ENCODE measurements at places on chromosomes 3 and 15. TPM values are rescaled to one million over a fixed set of nuclear protein-coding genes. Genes with fewer than 3 reads are reported as not detected.

- peaks cover 10% of the 10 kb centered on the region for H3K4me1 ChIP-seq
- H3K27ac ChIP-seq = no peak overlapping the region
- peak overlapping the region; percentile 72 for H3K4me3 ChIP-seq
- peak; percentile 56 for DNase-seq
- no peaks in the 10 kb centered on the region for H3K27me3 ChIP-seq
- no peaks in the 10 kb centered on the region for H3K36me3 ChIP-seq
Observed at GRCh38 chr15:41827290-41827879, 507 bp upstream of the JMJD7 start.

DNA sequence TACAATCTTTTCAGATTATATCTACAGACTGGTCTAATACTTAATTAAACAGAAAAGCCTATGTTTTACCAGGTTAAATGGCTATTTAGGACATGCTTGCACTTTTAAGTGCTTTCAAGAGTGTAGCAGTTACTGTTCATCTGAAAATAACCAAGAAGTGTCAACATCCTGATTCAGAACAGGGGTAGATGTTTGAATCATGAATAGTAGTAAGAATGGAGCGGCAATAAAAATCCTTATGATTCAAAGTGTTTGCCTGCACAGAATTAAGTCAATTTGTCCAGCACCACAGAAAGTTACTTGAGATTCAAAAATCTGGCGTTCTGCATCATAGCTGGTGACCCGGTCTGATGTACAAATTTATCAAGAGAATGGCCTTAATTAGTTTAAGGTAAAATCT, 48.3 kb downstream of the GREM1 start:
- no peaks in the 10 kb centered on the region for H3K27me3 ChIP-seq
- H3K4me1 ChIP-seq = no peaks in the 10 kb centered on the region
- no peak overlapping the region for H3K4me3 ChIP-seq
- no peaks in the 10 kb centered on the region for H3K36me3 ChIP-seq
- no peak for DNase-seq
- H3K27ac ChIP-seq = no peak overlapping the region

DNA sequence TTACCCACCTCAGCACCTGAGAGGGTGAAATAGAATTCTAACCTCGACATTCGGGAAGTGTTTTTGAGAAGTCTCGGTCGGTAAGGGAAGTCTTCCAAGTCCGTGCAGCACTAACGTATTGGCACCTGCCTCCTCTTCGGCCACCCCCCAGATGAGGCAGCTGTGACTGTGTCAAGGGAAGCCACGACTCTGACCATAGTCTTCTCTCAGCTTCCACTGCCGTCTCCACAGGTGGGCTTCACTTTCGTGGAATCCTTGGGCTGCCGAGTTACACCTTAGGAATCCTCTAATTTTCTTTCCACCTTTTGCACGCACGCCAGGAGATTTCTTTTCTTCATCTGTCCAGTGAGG, 775 bp downstream of the CCNDBP1 start:
- H3K27me3 ChIP-seq = no peaks in the 10 kb centered on the region
- H3K4me3 ChIP-seq = peak overlapping the region; percentile 94
- H3K27ac ChIP-seq = peak overlapping the region; percentile 96
- no peaks in the 10 kb centered on the region for H3K36me3 ChIP-seq

GRCh38 chr3:43770426-43771103, 79.8 kb downstream of the ABHD5 start:
- peaks cover 13% of the 10 kb centered on the region for H3K4me1 ChIP-seq
- H3K27ac ChIP-seq = peak overlapping the region; percentile 90
- no peaks in the 10 kb centered on the region for H3K36me3 ChIP-seq
- DNase-seq = peak; percentile 74
- no peaks in the 10 kb centered on the region for H3K27me3 ChIP-seq

DNA sequence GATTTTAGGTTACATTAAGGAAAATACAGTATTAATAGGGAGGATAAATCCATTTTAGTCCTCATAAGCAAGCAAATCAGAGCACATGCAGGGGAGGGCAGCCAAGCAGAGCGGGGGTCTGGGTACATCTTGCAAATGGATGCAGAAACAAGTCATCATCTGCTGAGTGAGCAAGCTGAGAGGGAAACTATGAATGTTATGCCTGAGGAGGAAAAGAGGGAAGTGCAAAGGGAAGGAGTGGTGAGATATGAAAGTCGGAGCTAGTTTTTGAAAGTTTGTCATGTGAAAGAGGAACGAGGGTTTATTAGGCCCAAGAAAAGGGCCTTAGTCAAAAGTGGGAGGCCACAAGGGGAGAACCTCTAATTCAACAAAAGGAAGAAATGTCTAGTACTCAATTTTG, 15.4 kb downstream of the PTX3 start:
- no peak overlapping the region for H3K27ac ChIP-seq
- no peaks in the 10 kb centered on the region for H3K36me3 ChIP-seq
- no peak overlapping the region for H3K4me3 ChIP-seq
- no peak for DNase-seq

DNA sequence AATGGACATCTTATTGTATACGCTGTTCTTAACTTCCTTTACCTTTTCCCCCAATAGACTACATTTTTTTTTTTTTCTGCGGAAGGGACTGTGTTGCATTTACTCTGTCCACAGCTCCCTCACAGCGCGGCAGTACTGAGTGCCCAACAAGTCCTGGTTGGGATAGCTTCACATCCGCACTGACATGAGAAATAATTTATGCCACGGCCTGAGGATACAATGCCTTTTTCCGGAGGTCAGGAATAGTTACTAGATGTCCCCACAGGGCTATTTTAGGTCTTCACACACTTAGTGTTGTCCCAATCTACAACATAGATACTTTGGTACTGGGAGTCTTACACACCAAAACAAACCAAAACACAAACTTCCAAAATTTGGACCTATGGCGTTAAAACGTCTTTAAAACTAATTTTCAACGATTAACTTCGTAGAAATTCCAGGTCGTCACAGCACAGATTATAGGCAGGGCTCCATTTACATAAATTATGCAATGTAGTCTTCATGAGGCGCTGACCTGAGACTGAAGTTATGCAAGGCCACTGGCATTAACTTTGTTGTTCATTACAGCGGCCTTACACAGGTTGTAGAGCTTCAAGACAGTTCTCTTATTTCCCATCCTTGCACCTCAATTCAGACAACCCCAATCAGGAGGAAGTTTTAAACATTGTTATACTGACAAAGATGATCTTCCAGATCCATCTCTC, 989 bp upstream of the PPIB start:
- DNase-seq = no peak
- no peaks in the 10 kb centered on the region for H3K27me3 ChIP-seq
- peak overlapping the region; percentile 85 for H3K27ac ChIP-seq
- H3K4me3 ChIP-seq = peak overlapping the region; percentile 6
- peaks cover 22% of the 10 kb centered on the region for H3K4me1 ChIP-seq
- no peaks in the 10 kb centered on the region for H3K36me3 ChIP-seq

- H3K4me1 ChIP-seq = peaks cover 16% of the 10 kb centered on the region
- H3K4me3 ChIP-seq = no peak overlapping the region
- no peak overlapping the region for H3K27ac ChIP-seq
- H3K36me3 ChIP-seq = no peaks in the 10 kb centered on the region
Observed at GRCh38 chr15:58232281-58233065, 94.3 kb downstream of the AQP9 start.

GRCh38 chr15:98369081-98369716, 279.1 kb upstream of the IGF1R start:
- H3K27me3 ChIP-seq = no peaks in the 10 kb centered on the region
- H3K36me3 ChIP-seq = no peaks in the 10 kb centered on the region
- no peak for DNase-seq
- H3K27ac ChIP-seq = no peak overlapping the region

- H3K27me3 ChIP-seq = no peaks in the 10 kb centered on the region
- H3K36me3 ChIP-seq = no peaks in the 10 kb centered on the region
Observed at GRCh38 chr15:95584088-95584487, 746.4 kb upstream of the NR2F2 start.

DNA sequence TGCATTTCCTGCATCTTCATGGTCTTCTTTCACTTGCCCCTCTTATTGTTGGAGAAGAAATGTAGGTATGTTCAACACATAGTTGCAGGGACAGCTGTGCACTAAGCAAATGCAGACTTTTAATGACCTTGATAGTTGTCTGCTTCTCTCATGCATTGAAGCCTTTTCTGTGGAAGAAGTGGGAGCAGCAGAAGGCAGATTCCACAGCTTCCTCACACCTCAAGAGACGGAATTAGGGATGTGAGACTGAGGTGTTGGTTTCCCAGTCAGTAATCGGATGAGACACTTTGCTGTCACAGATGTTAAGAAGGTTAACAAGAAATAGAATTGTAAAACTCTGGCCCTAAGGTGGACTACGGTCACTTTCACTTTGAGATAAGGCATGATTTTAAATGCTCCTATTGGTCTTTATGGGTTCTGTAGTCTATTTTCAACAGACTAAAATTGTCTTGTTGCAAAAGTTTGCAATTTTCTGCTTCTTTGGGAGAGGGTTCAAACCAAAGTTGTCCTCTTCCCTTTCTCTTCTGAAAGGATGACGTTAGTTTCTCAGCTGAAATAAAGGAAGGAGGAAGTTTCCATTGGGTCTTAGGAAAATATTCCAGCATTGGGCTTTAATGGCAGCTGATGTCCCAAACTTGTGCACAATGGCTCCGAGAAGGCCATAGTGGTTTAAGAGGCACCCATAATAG, 117.4 kb downstream of the LPP start:
- no peak for DNase-seq
- H3K4me3 ChIP-seq = no peak overlapping the region
- H3K4me1 ChIP-seq = peaks cover 30% of the 10 kb centered on the region

GRCh38 chr15:81897057-81897677, 148.7 kb downstream of the MEX3B start:
- H3K27me3 ChIP-seq = no peaks in the 10 kb centered on the region
- H3K27ac ChIP-seq = no peak overlapping the region
- no peaks in the 10 kb centered on the region for H3K4me1 ChIP-seq

- H3K36me3 ChIP-seq = no peaks in the 10 kb centered on the region
- no peak for DNase-seq
- no peak overlapping the region for H3K27ac ChIP-seq
- H3K4me3 ChIP-seq = no peak overlapping the region
- no peaks in the 10 kb centered on the region for H3K27me3 ChIP-seq
Observed at GRCh38 chr3:32595323-32595722, 24.7 kb upstream of the DYNC1LI1 start.

- peak; percentile 55 for DNase-seq
- H3K27me3 ChIP-seq = no peaks in the 10 kb centered on the region
- no peaks in the 10 kb centered on the region for H3K36me3 ChIP-seq
Observed at GRCh38 chr15:69090197-69090948, 70.1 kb upstream of the GLCE start.

DNA sequence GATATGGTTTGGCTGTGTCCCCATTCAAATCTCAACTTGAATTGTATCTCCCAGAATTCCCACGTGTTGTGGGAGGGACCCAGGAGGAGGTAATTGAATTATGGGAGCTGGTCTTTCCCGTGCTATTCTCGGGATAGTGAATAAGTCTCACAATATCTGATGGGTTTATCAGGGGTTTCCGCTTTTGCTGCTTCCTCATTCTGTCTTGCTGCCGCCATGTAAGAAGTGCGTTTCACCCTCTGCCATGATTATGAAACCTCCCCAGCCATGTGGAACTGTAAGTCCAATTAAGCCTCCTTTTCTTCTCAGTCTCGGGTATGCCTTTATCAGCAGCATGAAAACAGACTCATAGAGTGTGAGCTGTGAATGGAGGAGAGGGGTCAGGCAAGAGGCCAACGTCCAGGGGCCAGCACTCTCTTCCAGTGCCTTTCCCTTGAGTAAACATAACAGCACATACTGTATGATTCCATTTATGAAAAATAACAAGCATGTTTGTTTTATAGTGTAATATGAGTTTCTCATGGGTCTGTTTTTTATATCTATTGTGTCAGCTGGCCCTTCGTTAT, 16.3 kb upstream of the LCTL start:
- H3K36me3 ChIP-seq = no peaks in the 10 kb centered on the region
- no peak for DNase-seq
- H3K4me3 ChIP-seq = no peak overlapping the region
- peak overlapping the region; percentile 57 for H3K27ac ChIP-seq
- H3K27me3 ChIP-seq = no peaks in the 10 kb centered on the region
- no peaks in the 10 kb centered on the region for H3K4me1 ChIP-seq

GRCh38 chr3:122105626-122106025, 50.5 kb downstream of the CD86 start:
- H3K4me1 ChIP-seq = no peaks in the 10 kb centered on the region
- no peak overlapping the region for H3K4me3 ChIP-seq
- H3K36me3 ChIP-seq = no peaks in the 10 kb centered on the region

- H3K4me1 ChIP-seq = peaks cover 36% of the 10 kb centered on the region
- DNase-seq = peak; percentile 37
- no peaks in the 10 kb centered on the region for H3K27me3 ChIP-seq
- peak overlapping the region; percentile 48 for H3K4me3 ChIP-seq
- peak overlapping the region; percentile 58 for H3K27ac ChIP-seq
Observed at GRCh38 chr15:74873756-74874424, 725 bp upstream of the SCAMP2 start.

GRCh38 chr3:23859012-23859743, 53.4 kb downstream of the UBE2E1 start:
- H3K27me3 ChIP-seq = no peaks in the 10 kb centered on the region
- H3K4me1 ChIP-seq = peaks cover 9% of the 10 kb centered on the region
- no peak overlapping the region for H3K27ac ChIP-seq
- H3K36me3 ChIP-seq = no peaks in the 10 kb centered on the region
- no peak for DNase-seq
- no peak overlapping the region for H3K4me3 ChIP-seq

- DNase-seq = no peak
- no peaks in the 10 kb centered on the region for H3K27me3 ChIP-seq
- no peak overlapping the region for H3K4me3 ChIP-seq
- H3K36me3 ChIP-seq = no peaks in the 10 kb centered on the region
Observed at GRCh38 chr15:47951781-47952180, 169.0 kb upstream of the SLC24A5 start.

GRCh38 chr3:178267158-178267844, 268.9 kb upstream of the KCNMB2 start:
- H3K27me3 ChIP-seq = no peaks in the 10 kb centered on the region
- H3K27ac ChIP-seq = no peak overlapping the region
- no peak for DNase-seq
- no peak overlapping the region for H3K4me3 ChIP-seq
- peaks cover 8% of the 10 kb centered on the region for H3K4me1 ChIP-seq

- DNase-seq = no peak
- H3K4me3 ChIP-seq = no peak overlapping the region
- no peak overlapping the region for H3K27ac ChIP-seq
- H3K36me3 ChIP-seq = no peaks in the 10 kb centered on the region
Observed at GRCh38 chr3:173618703-173619102, 221.2 kb downstream of the NLGN1 start.

DNA sequence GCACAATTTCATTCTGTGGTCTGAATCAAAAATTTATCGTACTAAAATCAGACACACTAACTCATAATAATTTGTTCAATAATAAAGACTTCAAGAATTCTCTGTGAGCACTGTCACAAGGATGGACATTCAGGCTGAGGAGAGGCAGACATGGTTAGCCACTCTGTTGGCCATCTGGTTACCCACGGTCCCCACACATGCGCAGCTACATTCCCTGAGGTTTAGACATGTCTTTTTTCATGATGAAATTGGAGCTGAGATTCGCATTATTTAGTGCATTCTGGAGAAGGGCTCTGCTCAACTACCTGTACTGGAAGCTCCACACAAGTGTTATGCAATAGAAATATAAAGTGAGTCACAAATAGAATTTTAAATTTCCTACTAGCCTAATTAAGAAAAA, 156.9 kb downstream of the SUCNR1 start:
- no peaks in the 10 kb centered on the region for H3K27me3 ChIP-seq
- H3K4me3 ChIP-seq = no peak overlapping the region
- no peak overlapping the region for H3K27ac ChIP-seq
- H3K4me1 ChIP-seq = no peaks in the 10 kb centered on the region
- H3K36me3 ChIP-seq = no peaks in the 10 kb centered on the region

The TTBK2 gene
- total RNA-seq = 7.7 TPM

The SOX14 gene
- total RNA-seq = not detected

The SRGAP3 gene
- 8.3 TPM for total RNA-seq

The ZPLD1 gene
- total RNA-seq = 0.12 TPM

The ZIC4 gene
- total RNA-seq = 0.08 TPM

The HRH1 gene
- 2.9 TPM for total RNA-seq

The ZNF662 gene
- total RNA-seq = not detected
